ENCODE measurements at places on chromosomes 2 and 18.

GRCh38 chr2:192499476-192499875 lies 304.7 kb upstream of the TMEFF2 start:
- DNase-seq, result no peak

DNA sequence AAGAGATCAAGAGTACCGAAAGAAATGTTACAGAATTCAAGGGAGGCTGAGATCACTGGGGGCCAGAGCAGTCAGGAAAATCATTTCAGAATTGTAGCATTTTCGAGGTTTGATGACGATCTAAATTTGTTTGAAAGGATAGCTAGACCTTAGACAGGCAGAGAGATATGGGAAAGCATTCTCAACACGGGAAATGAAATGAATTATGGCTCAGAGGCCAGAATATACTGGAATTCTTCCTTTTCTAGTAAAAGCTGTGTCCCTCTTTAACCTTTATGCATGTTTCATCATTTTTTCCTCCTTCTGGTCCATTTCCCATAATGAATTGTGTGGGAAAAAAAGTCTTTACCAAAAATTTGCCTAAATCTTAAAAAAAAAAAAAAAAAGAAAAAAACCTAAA lies 78.8 kb downstream of the NABP1 start:
- no peak for DNase-seq

DNA sequence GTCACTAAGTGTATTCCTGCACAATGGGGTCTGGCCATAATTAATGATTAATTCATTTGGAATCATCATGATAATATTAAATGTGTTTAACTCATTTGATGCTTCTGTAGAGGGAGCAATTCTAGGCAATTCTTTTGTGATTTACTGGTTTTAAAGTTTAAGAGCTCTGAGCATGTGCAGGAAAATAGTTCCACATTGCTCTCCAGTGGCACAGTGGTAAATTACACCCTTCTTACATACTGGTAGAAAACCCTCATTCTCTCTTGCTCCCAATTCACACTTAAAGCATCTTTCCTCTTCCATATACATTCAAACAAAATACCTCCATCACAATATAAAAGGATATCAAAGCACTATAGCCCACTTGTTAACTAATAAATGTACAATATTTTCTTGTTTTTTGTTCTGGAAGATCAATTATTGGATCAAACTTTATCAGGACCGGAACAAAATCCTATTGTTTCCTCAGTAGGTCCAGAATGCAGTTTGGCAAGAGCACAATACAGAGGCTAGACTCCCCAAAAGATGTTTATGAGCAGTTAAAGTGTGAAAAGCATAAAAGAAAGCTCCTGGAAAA lies 844.3 kb downstream of the MBD2 start:
- DNase-seq, result no peak

- no peak for DNase-seq
Observed at GRCh38 chr2:149394864-149395263, 64.5 kb downstream of the LYPD6 start.

DNA sequence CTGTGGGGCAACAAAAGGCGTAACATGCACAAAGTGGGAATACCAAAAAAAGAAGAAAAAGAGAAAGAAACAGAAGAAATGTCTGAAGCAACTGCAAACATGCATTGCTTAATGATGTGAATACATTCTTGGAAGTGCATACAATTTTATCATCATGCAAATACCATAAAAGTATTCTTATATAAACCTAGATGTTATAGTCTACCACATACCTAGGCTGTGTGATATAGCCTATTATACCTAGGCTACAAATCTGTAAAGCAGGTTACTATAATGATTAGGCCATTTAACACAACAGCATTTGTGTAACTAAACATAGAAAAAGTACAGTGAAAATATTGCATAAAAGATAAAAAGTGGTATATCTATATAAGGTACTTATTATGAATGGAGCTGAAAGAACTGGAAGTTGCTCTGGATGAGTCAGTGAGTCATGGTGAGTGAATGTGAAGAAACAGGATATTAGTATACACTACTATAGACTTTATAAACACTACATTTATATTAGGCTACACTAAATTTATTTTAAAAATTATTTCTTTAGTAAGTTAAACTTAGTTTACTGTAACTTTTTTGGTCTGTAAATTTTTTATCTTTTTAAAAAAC lies 319.4 kb upstream of the KCNH7 start:
- DNase-seq, result no peak

DNA sequence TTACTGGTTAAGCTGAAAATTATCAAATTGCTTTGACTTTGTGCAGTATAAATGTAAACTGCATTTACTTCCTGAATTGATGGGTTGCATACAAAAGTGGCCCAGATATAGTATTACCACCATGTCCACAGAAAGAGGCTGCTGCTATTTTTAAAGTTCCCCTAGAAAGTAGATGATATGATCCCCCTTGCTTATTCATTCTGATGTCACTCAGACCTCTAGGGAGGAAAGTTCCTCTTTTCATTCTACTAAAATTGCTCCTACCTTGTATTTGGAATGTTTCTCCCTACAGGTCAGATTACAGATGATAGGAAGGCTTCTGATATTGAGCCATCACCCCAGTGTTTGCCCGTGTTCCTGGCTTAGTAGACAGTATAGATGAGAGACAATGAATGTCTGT lies 247.6 kb upstream of the TNP1 start:
- no peak for DNase-seq

DNA sequence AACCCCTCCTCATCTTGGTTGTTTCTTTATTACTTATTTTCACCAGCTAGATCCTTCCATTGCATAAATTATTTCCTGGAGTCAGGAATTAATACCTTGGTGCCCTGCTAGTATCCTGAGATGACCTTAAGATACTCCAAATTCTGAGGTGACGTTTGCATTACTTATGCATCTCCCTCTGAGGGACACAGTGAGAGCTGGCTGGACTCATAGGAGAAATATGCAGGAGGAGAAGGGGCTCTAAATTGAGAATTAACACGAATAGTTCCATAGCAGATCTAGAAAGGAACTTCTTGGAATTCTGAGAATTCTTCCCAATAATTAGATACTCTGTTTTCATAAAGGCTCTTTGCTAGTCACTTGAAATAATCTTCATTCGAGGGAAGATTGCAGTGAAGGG lies 310.6 kb upstream of the ZEB2 start:
- no peak for DNase-seq

- DNase-seq, result no peak
Observed at GRCh38 chr2:7950035-7950612, 731.7 kb upstream of the ID2 start.

DNA sequence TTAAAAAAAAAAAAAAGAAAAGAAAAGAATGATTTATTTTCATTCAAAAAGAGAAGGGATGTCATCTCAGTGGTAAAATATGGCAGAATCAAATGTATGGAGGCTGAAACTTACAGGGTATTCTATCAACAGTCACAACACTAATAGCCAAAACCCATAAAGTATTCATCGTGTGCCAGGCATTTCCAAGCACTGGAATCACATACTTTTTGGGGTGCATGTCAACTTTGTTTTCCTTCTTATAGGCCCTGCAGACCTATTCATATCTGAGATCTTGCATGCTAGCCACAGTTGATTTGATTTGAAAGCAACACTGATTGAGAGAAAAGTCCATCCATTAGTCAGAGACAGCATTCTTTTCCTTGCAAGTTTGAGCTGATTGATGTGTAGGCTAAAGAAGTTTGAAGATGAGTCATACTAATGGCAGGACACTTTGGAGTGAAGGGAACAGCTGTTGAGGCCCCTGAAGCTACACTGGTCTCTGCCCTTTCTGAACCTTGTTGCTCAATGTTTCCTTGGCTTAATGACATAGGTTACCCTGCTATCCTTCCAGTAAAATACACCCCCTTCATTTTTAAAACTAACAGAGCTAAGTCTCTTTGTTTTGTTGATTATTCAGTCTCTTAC lies 22.0 kb downstream of the KATNAL2 start:
- DNase-seq, result no peak

DNA sequence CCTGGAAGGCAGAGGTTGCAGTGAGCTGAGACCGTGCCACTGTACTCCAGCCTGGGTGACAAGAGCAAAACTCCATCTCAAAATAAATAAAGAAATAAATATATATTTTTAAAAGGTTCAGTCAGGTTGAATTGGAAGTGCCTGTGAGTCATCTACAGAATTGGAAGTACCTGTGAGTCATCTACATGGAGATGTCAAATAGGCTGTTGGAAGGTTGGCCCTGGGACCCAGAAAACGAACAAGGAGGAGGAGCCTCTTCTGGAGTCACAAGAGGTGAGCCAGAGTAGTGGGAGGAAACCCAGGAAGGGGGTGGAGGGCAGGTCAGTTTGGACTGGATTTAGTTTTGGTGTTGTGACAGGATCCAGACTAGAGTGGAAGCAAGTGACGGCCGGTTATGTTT lies 15.2 kb upstream of the SCYGR1 start:
- no peak for DNase-seq

- peak; percentile 94 for DNase-seq
Observed at GRCh38 chr2:39216346-39217191, 27.2 kb downstream of the CDKL4 start.

GRCh38 chr2:181790716-181791649 lies 100.5 kb upstream of the ITPRID2 start:
- peak; percentile 41 for DNase-seq

DNA sequence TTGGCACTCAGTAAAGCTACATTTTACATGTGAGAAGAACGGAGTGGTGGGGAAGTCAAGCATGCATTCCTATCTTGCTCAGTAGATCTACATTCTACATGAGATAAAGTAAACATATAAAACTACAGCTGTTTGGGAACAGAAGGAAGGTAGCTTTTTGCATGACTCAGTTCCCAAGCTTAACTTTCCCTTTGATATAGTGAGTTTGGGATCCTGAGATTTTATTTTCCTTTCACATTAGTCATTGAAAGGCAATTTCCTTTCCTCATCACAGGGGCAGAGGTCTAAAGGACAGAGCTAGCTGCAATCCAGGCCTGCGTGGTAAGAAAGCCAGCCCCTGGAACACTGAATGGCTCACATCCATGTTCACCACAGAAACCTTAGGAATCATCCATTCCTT lies 257.2 kb downstream of the SRBD1 start:
- DNase-seq, result no peak

DNA sequence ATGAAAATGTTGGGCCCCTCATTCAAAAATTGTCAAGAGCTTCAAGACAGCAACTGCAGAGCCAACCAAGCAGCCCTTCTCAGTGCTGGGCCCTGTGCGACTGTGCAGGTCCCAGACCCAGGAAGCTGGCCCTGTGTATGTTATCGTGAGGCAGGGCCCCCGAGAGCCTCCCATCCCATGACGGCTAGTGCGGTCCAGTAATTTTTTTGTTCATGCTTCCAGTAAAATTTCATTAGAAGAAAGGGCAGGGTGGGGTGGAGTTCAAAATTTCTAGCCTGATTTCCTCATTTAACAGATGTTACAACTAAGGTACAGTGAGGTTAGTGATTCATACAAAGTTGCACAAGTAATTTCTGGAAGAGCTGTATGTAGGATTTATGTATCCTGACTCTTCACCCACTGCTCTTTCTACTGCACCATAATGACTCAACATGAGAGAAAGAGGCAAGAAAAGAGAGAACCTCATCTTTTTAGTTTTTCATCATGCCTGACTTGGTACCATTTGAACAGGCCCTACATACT lies 105.5 kb downstream of the ZEB2 start:
- no peak for DNase-seq

- no peak for DNase-seq
Observed at GRCh38 chr2:140947236-140947635, 1183.6 kb downstream of the LRP1B start.

DNA sequence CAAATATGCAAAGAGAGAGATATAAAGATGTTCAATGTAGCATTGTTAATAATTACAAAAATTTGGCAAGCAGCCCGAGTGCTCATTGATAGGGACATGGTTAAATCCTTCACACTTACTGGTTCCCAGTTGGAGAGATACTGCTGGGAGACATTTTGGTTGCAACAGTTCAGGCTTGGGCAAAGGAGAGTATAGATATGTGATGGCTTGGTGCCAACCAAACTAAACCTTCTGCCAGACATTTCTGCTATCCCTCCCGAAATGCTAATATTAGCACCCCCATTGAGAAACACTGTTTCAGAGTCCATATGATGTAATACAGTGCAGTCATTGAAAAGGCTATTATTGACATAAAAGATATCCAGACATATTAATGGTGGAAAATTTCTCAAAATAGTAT lies 11.5 kb downstream of the GEN1 start:
- DNase-seq, result no peak

- DNase-seq, result no peak
Observed at GRCh38 chr2:9703701-9704221, 73.0 kb upstream of the YWHAQ start.

DNA sequence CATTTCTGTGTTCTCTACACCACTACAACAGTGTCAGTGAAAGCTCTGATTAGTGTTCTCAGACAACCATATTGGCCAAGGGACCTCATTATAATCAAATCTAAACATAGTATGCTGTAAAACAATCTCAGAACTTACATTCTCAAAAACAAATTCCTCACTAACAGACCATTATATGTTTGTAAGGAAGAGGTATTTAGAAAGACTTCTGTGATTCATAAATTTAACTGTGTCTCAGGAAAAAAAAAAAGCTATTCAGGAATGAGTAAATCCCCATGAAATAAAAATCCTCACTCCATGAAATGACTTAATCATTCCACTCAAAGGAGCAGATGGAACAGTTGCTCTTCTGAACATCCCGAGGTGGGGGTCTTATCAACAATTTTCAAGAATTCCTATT lies 413.0 kb downstream of the CDH2 start:
- no peak for DNase-seq

- peak; percentile 80 for DNase-seq
Observed at GRCh38 chr2:136008205-136008865, 22.9 kb upstream of the DARS1 start.

DNA sequence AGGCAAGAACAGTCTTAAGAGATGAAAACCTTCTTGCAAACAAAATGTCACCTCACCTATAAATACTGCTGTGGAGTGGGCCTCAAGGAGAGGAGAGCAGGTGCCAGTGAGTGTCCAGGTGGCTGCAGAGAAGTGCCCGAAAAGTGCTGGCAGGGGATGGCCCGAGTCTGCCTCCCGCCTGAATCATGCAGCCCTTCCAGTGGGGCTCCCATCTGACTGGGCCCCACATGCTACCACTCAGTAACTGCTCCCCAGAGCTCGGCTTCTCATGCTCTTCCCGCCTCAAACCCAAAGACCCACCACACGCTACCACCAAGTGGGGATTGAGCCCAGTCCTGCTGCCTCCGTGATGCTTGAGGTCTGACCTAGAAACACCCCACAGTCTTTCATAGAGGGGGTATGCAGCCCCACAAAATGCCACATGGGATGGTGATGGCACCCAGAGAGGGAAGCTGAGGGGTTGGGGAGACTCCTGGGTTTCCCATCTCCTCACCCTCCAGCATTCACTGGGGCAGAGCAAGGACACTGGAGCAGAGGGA lies 7.4 kb downstream of the HS6ST1 start:
- no peak for DNase-seq

DNA sequence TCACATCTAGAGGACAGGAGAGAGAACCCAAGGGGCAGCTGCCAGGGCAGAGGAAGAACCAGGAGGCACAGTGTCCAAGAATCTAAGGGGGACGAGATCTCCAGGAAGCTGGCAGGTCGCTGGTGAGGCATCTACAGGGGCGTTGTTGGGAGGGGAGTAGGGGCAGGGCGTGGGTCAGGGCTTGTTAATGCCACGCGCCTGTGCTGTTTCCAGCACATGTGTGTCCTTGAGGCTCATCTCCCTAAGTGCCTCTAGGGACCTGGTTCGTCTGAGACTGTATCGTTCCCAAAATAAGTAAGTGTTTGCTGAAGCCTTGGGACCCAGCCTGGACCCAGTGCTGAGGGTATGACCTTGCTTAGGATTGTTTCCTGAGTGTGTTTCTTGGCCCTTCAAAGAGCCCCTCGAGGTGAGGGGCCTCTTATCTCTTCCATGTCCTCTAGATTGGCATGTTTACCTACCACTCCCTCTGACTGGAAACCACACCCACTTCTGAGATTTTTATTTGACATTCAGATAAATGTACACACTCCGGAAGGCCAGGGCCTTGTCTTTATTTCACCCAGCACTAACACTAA lies 22.2 kb downstream of the HK2 start:
- no peak for DNase-seq
